ENCODE measurements at places on chromosomes 2 and 18. TPM values are rescaled to one million over a fixed set of nuclear protein-coding genes. Genes with fewer than 3 reads are reported as not detected.

The ZSCAN30 gene
- 13.0 TPM for total RNA-seq

The TGIF1 gene
- total RNA-seq: 50.9 TPM

The POTEI gene
- 0.08 TPM for total RNA-seq

The TYMS gene
- 29.3 TPM for total RNA-seq

The GALNT3 gene
- 96.3 TPM for total RNA-seq

The TMEM18 gene
- 17.7 TPM for total RNA-seq

The ATIC gene
- total RNA-seq: 95.7 TPM

The KCNE4 gene
- 0.76 TPM for total RNA-seq

The FEV gene
- 3.9 TPM for total RNA-seq

The RNF152 gene
- 80.9 TPM for total RNA-seq

The RGPD4 gene
- not detected for total RNA-seq

The PLGLB2 gene
- total RNA-seq: not detected

The IL36G gene
- total RNA-seq: 0.31 TPM

- DNase-seq: no peak
Measured at GRCh38 chr2:19104503-19104902, 253.9 kb downstream of the OSR1 start.

GRCh38 chr2:238924032-238924431 lies 76.1 kb downstream of the TWIST2 start:
- no peak for DNase-seq

GRCh38 chr18:63514888-63515678 lies 27.1 kb upstream of the SERPINB12 start:
- DNase-seq: no peak

DNA sequence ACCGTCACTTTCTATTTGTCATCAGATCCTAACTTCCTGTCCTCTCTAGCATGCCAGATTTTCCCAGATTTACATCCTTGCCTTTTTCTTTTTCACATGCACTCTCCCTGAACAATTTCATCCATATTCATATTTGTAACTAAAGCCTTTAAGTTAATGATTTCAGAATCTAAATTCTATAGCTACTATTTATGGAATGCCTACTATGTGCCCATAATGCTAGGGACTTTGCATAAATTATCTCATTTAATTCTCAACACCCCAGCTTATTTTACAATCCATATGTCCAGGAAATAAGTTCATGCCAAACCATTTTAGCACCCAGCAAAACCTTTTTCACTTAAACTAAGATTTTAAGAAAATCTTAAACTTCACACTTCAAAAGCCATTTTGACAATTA lies 531.9 kb downstream of the NUP35 start:
- DNase-seq: no peak

DNA sequence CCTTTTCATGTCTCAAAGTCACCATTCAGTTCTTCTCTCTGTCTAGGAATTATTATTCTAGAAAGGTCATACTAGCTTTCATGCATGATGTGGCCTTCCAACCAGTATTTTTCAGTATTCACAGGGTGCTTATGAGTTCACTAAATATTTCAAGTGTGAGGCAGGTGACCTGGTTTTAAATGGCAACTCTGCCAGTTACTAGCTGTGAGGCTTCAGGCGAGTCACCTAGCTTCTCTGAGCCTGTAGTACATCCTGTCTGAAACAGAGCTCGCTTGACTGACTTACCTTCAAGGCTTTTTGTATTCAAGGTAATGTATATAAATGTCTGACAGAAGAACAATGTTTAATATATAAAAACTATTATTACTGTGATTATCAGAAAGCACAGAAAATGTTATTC lies 19.4 kb upstream of the ACVR1 start:
- DNase-seq: no peak

DNA sequence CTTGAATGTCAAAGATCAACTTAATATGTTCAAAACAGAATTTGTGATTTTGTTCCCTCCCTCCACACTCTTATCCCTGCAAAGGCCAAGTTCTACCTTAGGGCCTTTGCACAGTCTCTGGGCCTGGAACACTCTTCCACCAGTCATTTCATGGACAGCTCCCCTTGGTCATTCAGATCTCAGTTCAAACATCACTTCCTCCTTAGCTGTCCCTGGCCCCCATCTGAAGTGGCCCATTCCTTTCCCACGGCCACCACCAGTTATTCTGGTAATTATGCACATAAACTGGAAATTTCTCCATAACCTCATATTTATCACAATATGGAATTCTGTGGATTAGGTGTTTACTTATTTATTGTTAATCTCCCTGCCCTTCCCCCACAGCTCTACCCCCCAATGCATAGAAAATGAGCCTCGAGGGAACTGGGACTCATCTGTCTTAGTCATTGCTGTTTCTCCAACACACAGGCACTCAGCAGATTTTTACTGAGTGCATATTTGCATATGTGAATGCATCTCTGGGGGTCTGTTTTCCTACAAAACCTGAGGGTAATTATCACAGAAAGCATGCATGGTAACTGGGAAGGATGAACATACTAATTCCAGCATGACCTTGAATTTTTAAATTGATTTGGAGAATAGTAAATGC lies 35.5 kb upstream of the SPTBN1 start:
- no peak for DNase-seq

GRCh38 chr2:27792759-27793158 lies 21.2 kb downstream of the MRPL33 start:
- DNase-seq: no peak

- no peak for DNase-seq
Measured at GRCh38 chr2:60883896-60884295, 2.5 kb downstream of the REL start.

GRCh38 chr2:187959821-187960220 lies 331.9 kb upstream of the GULP1 start:
- no peak for DNase-seq

DNA sequence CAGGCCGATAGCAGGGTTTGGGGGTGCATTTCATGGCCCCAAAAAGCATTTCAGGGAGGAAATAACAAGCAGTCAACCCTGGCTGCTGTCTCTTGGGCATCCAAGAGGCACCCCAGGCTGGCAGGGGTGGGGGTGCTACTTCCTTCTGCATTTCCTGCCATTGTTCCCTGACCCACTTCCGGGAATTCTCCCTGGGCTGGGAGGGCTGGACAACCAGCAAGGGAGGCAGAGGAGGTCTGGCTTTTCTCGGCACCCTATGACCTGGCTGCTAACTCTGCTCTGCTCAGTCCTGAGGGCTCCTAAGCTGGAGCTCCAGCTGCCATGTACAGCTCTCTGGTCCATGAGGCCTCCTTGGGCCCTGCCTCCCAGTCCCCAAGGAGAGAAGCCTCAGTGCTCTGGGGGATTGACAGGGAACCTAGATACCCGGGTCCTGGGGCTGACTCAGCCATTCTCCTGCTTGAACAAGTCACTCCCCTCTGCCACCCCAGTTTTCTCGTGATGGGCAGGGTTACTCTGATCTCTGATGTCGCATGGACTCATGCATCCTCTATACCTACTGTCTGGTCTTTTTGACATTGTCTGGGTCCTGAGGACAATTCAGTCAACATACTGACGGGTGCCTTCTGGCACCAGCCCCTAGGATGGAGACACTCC lies 47.2 kb downstream of the DYSF start:
- no peak for DNase-seq

- DNase-seq: peak; percentile 48
Measured at GRCh38 chr2:103179798-103180197, 418.0 kb downstream of the TMEM182 start.

GRCh38 chr2:130947967-130948366 lies 111.3 kb downstream of the ARHGEF4 start:
- DNase-seq: no peak

- DNase-seq: no peak
Measured at GRCh38 chr2:240557101-240557751, 562 bp downstream of the ANKMY1 start.

GRCh38 chr2:124875627-124876244 lies 850.6 kb downstream of the CNTNAP5 start:
- no peak for DNase-seq

DNA sequence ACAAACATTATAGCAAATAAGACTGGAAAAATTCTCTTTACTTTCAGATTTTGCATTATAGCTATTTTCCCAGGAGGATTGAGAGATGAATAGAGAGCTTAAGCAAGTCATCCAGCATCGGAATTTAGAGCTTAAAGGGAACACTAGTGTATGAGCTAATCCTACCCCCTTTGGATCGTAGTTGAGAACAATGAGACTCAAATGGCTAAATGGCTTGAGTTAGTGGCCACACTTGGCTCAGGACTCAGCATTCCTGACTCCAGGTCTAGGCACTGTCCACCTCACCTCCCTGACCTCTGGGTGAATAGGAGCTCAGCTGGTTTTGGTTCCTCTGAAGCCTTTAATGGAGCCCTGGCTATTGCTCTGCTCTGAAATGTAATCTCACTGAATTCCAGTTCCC lies 97.5 kb upstream of the CXCR4 start:
- no peak for DNase-seq

DNA sequence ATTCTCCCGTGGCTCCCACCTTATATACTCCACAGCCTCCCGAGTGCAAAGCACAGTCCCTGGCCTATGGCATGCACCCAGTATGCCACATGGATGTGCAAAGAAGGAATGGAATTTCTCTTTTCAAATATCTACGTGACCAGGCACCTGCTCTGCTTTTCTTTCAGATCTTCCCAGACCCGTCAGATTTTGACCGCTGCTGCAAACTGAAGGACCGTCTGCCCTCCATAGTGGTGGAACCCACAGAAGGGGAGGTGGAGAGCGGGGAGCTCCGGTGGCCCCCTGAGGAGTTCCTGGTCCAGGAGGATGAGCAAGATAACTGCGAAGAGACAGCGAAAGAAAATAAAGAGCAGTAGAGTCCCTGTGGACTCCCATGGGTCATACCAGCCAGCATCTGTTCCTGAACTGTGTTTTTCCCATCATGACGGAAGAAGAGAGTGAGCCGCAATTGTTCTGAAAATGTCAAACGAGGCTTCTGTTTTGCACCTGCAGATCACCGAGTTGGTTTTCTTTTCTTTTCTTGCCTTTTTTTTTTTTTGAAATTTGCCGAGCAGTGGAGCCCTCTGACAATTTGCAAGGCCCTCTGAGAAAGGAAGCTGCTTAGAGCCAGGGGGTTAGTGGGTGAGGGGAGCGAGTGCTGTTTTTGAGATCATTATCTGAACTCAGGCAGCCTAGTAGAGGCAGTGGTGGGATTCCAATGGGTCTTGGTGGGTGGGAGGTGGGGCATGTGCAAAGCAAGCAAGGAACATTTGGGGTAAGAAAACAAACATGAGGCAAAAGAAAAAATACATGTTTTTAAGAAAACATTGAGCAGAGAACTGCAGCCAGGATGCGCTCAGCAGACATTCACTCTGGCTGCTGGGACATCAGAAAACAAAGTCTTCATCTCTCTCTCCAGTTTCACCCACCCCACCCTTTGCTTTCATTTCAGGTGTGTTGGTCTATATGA lies 26.2 kb downstream of the LBH start:
- no peak for DNase-seq

DNA sequence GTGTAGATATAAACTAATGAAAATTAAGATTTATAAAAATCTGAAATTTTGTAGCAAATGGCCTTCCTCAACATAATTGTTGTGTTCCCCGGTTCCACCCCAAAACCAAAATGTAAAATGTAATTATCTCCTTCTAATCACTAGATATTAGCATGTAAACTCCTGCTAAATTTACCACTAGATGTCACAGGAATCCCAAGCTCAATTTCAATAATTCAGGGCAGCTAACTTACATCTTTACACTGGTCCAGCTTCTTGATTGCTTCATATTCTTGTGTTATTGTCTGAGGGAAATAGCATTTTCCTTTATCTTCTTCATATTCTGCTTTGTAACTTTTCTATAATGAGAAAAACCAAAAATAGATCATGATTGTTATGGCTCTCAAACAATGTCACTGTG lies 42.6 kb downstream of the NEB start:
- DNase-seq: no peak

- DNase-seq: no peak
Measured at GRCh38 chr18:33781429-33781828, 203.4 kb downstream of the ASXL3 start.

DNA sequence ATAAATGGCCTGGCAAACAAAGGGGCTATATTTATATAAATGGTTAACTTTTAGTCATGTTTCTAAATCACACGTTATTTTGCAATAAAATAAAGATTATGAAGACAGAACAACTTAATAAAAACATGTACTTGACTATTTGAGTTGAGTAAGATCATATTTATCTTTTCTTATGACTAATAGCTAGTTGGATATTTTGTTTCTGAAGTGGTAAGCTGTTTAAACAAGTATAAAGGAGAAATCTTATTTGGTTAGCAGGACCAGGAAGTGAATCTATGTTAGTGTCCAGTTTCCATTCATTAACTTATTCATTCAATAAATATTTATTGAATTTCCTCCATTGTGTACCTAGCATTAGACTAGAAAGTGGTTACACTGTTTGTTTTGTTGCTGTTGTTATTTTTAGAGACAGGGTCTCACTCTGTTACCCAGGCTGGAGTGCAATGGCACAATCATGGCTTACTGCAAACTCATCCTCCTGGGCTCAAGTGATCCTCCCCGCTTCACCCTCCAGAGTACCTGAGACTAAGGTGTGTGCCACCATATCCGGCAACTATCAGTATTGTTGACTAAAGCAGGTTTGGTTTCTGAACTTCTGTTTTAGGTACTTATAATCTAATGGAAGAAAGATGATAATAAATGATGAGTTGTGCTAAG lies 312.6 kb downstream of the DPP10 start:
- DNase-seq: no peak

- DNase-seq: no peak
Measured at GRCh38 chr2:234398531-234398930, 98.3 kb downstream of the ARL4C start.

DNA sequence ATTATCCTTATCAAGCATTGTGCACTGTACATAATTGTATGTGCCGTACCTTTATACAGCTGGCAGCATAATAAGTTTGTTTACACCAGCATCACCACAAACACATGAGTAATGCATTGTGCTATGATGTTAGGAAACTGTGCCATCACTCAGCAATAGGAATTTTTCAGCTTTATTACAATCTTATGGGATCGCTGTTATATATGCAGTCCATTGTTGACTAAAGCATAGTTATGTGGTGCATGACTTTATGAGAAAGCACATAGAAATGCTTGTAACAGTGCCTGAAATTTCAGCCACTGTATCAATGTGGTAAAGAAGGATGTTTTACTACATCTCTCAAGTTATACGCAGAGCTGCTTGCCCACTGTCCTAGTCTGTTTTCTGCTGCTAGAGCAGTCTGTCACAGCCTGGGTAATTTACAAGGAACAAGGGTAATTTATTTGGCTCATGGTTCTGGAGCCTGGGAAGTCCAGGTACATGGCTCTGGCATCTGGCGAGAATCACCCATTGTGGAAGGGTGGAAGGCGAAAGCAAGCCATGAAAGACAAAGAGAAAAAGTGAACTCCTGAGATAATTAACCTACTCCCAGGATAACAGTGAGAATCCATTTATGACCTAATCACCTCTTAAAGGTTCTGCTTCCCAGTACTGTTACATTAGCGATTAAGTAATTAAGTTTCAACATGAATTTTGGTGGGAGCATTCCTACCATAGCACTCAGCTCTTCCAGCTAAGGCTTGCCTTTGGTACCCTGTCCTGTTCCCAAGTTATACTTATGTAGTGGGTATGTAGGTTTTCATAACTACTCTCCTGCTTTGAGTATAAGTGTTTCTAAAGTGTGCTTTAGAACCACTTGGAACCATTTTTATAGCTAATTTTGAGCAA lies 4.6 kb downstream of the MAP3K20 start:
- no peak for DNase-seq

GRCh38 chr2:23637011-23637778 lies 252.2 kb downstream of the KLHL29 start:
- no peak for DNase-seq
